Foreskin keratinocyte (primary cell): ENCODE measurements at places on chromosomes 13 and 19. TPM values are rescaled to one million over a fixed set of nuclear protein-coding genes. Genes with fewer than 3 reads are reported as not detected.

- peak; percentile 45 for DNase-seq
Observed at GRCh38 chr19:5036698-5037563, 68.0 kb downstream of the KDM4B start.

DNA sequence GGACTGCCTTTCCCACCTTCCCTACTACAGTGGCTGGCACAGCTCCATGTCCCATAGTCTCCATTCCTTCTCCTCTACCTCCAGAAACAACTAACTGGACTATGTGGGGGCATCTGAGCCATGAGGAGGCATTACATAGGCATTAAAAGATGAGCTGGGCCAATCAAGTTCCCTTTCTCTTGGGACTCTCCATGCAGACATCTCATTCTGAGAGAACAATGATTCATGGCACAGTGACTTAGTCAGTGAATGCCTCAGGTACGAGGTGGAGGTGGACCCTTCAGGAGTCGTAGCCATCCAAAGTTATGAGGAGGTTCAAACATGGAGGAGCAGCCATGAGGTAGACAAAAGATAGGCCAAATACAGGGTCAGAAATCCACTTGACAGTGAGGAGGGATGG is 70.0 kb downstream of the GPC6 start:
- no peak for DNase-seq

Gene TYROBP
- total RNA-seq = not detected in 2 replicates

GRCh38 chr13:23898101-23898500 is 799 bp upstream of the C1QTNF9B start:
- no peak for DNase-seq

DNA sequence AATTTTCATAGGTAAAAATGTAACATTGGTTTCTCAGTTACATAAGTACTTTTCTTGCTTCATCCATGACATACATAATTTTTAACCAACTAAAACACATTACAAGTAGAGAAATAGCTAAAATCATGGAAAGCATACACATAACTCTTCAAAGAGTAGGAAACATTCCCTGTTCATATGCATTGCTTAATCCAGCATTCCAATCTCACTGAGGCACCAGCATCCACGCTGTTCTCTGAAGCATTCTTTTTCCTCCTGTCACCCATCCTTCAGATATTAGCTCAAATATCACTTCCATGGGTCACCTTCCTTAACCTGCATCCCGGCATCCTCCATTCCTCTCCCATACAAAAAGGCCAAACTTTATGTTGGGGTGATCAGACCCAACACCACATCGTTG is 79.1 kb downstream of the ZNF254 start:
- DNase-seq = peak; percentile 21

GRCh38 chr19:43983912-43984686 is at the start of gene ZNF155:
TSS of gene ZNF155 (plus strand) at chr19:43984188. CDS start at chr19:43988544, 4,356 bp downstream.
- DNase-seq = peak; percentile 95

DNA sequence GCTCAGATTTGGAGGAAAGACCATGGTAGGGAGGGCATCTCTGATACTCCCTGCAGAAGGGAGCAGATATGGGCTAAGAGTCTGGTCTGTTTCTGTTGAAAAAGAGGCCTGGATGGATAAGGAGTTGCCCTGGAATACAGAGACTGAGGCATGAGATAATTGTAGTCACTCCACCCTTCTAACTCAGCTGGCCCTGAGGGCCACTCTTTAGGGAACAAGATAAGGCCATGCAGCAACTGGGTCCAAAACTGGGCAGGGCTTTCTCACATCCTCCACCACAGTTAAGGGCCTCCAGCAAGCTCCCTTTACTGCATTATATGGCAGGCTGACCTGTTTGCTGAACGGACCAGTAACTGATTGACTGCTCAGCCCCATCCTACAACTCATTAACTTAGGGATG is 1.3 kb downstream of the ZNF749 start:
- no peak for DNase-seq

Gene PLVAP
- total RNA-seq = not detected in 2 replicates

- DNase-seq = no peak
Observed at GRCh38 chr19:7687177-7687576, 6.5 kb downstream of the TRAPPC5 start.

Gene NEK5
- total RNA-seq = 0.07 TPM in 1 of 2 replicates, not detected in the other

GRCh38 chr13:20848203-20848602 is 54.3 kb downstream of the XPO4 start:
- no peak for DNase-seq

- DNase-seq = no peak
Observed at GRCh38 chr13:112345826-112346172, 30.4 kb upstream of the SPACA7 start.

DNA sequence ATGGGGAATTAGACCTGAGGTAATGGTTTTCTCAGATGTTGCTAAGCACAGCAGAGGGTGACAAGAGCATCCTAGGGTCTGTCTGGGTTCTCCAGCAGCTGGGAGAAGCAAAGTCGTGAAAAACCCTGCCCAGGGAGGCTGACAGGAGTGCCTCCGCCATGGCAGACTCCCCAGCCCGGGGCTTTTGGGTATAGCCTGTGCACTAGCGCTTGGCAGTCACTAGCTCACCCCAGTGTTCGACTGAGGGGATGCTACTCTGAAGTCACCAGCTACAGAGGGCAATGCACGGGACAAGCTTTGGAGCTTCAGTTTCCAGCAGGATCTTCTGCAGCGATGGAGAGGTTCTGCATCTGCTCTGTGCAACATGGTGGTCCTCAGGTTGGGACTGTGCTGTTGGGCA is 87.5 kb downstream of the ING1 start:
- DNase-seq = no peak

DNA sequence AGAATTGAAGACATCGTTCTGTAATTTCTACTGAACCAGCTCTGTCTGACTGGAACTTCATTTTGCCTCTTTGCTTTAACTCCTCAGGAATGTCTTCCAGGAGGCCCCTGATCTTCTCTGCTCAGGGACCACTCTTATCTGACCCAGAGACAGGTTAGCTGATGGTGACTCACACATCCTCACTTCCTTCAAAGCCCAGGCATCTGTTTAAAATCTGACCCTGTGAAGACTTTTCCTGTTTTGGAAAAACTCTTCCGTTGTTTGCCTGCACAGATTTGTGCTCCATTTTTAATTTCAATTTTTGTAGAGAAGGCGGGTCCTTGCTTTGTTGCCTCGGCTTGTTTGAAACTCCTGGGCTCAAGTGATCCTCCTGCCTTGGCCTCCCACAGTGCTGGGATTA is 1.6 kb downstream of the ARL11 start:
- no peak for DNase-seq

GRCh38 chr13:36712770-36713169 is 39.0 kb downstream of the SERTM1 start:
- no peak for DNase-seq

- DNase-seq = peak; percentile 30
Observed at GRCh38 chr19:18274781-18275356, 617 bp upstream of the IQCN start.

DNA sequence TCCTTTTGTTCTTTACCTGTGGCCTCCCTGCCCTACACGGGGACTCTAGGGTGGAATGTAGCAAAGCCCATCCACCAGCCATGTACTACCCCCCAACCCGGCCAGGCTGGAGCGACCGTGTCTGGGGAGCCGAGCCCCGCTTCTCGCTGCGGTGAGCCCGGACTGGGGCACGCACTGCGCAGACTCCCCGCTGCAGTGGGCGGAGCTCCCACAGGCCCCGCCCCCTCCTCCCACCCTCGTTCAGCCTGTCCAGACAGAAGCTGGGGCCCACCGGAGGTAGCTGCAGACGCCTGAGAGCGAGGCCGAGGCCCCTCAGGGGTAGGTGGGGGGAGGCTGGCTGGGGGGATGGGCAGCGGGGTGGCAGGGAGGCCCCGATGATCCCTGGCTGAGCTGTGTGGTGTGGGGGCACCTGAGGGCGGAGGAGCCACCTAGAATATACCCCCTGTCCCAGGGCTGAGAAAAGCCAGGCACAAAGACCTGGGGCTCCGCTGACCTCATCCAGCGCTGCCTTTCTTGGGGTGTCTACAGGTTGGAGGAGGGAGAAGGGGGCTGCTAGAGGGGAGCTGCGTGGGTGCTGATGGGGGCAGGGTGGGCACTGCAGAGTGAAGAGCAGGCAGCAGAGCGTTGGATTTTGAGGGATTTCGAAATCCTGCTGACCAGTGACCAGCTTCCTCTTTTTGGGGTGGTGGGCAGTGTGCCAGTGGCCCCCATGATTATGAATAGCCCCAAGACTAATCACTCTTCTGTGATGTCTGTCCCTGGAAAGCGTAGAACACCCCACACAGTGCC is 17.3 kb downstream of the PLD3 start:
- peak; percentile 34 for DNase-seq

DNA sequence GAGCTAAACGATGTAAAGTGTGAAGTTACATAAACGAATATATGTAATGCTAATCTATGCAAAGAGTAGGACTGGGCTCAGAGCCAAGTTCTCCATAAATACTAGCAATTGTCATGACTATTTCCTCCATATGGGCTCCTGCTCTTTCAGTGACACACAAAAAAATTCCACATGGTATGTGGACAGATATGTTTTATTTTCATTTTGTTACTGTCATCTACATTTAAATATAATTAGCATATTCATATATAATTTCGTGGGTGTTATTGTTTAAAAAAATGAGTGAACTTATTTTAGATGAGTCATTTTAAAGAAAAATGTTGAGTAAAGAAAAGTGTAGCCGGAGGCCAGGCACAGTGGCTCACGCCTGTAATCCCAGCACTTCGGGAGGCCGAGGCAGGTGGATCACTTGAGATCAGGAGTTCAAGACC is 5.0 kb upstream of the IGSF23 start:
- DNase-seq = no peak

Gene MRPL54
- 60.8 and 65.2 TPM in 2 replicates for total RNA-seq

DNA sequence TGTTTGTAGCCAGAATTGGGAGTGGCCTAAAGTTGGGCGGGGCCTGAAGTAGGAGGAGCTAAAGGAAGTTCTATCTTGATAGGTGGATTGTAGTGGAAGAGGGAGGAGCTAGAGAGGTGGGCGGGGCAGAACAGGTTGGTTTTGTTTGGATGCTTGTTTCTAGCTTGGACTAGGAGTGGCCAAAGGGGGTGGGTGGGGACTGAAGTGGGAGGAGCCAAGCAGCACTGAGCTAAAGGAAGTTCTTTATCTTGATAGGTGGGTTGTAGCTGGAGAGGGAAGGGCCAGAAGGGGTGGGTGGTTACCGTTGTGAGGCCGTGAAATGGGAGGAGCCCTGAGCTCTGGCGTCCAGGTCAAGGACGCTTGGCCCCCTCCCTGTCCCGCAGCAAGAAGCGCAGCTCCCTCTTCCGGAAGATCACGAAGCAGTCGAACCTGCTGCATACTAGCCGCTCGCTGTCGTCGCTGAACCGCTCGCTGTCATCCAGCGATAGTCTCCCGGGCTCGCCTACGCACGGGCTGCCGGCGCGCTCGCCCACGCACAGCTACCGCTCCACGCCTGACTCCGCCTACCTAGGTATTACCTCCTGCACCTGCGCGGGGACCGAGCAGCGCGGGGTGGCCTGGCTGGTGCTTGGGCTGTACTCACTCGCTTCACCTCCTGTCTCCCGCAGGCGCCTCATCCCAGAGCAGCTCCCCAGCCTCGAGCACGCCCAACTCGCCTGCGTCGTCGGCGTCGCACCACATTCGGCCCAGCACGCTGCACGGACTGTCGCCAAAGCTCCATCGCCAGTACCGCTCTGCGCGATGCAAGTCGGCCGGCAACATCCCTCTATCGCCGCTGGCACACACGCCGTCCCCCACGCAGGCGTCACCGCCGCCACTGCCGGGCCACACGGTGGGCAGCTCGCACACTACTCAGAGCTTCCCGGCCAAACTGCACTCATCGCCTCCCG is 8.0 kb downstream of the DNASE2 start:
- peak; percentile 54 for DNase-seq

Gene OBI1
- total RNA-seq = 19.8 and 20.1 TPM in 2 replicates

- no peak for DNase-seq
Observed at GRCh38 chr19:16373989-16374388, 49.4 kb downstream of the KLF2 start.

Gene APOC4
- total RNA-seq = not detected in 2 replicates
